ENCODE measurements at places on chromosomes 3 and 15.

GRCh38 chr15:78415284-78415683, 22.7 kb upstream of the IREB2 start:
- H3K4me3 ChIP-seq, result no peak overlapping the region
- no peaks in the 10 kb centered on the region for H3K4me1 ChIP-seq
- H3K36me3 ChIP-seq, result no peaks in the 10 kb centered on the region

GRCh38 chr15:92011611-92012367, 158.3 kb downstream of the SLCO3A1 start:
- H3K27me3 ChIP-seq, result no peaks in the 10 kb centered on the region
- no peaks in the 10 kb centered on the region for H3K36me3 ChIP-seq

DNA sequence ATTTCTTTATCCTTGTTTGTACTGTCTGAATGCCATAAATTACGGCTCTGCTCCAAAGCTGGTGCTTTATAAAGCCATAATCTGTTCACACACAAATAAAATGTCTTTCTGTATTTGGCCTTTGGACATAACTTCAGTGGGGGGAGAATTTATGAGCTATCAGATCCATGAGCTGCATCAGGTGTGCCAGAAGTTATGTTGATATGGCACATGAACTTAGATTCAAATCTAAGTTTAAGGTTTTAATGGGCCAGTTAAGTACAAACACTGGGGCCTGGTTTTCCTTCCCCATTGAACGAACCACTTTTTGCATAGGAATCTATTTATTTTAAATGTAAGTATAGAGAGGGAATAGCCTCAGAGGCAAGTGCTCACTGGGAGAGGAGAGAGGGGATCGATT, 239.9 kb downstream of the NFKBIZ start:
- H3K27me3 ChIP-seq, result no peaks in the 10 kb centered on the region
- peaks cover 4% of the 10 kb centered on the region for H3K4me1 ChIP-seq
- no peak for DNase-seq
- H3K36me3 ChIP-seq, result no peaks in the 10 kb centered on the region
- no peak overlapping the region for H3K4me3 ChIP-seq
- H3K27ac ChIP-seq, result no peak overlapping the region

DNA sequence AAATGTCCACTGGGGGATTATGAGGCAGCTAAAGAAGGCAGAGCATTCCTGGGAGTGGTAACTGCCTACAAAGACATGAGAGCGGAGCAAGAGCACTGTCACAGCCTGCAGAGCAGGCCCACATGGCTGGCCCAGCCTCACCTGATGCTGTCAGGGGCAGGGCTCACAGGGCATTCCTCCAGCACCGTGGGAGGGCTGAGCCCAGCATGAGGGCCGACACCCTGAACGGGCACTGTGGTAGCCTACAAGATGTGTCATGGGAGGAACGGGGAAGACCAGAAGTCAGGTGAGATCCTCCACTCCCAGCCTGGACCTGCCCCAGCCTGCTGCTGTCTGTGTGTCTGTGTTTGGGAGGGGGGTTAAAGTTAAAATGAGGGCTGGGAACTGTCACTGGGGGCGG, 30.1 kb downstream of the CCDC12 start:
- peaks cover 31% of the 10 kb centered on the region for H3K36me3 ChIP-seq
- peak overlapping the region; percentile 86 for H3K27ac ChIP-seq
- no peak for DNase-seq

GRCh38 chr3:124407260-124407659, 323.0 kb upstream of the UMPS start:
- H3K27ac ChIP-seq, result no peak overlapping the region
- H3K4me1 ChIP-seq, result no peaks in the 10 kb centered on the region
- H3K27me3 ChIP-seq, result no peaks in the 10 kb centered on the region
- DNase-seq, result no peak
- H3K4me3 ChIP-seq, result no peak overlapping the region

- no peak for DNase-seq
- no peak overlapping the region for H3K27ac ChIP-seq
- no peak overlapping the region for H3K4me3 ChIP-seq
- H3K36me3 ChIP-seq, result peaks cover 54% of the 10 kb centered on the region
- peaks cover 6% of the 10 kb centered on the region for H3K4me1 ChIP-seq
- no peaks in the 10 kb centered on the region for H3K27me3 ChIP-seq
Measured at GRCh38 chr3:53224026-53224425, 31.8 kb downstream of the TKT start.

DNA sequence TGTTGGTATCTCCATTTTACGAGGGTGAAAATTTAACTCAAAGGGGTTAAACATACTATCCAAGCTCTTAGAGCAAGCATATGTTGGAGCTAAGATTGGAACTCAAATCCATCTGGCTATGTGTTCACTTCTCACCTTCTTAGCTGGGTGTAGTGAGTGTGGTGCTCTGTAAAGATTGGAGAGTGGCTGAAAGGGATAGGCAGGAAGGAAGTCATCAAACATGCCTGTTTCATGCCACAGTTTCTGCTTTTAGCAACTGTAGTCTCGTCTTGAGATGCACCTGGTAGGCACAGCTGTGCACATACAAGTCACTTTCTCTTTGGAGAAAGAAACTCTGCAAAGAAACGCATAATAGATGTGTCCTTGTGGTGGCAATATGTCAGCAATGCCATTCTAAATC, 189.1 kb upstream of the MDFIC2 start:
- no peaks in the 10 kb centered on the region for H3K27me3 ChIP-seq
- no peak for DNase-seq
- H3K27ac ChIP-seq, result no peak overlapping the region
- no peak overlapping the region for H3K4me3 ChIP-seq

DNA sequence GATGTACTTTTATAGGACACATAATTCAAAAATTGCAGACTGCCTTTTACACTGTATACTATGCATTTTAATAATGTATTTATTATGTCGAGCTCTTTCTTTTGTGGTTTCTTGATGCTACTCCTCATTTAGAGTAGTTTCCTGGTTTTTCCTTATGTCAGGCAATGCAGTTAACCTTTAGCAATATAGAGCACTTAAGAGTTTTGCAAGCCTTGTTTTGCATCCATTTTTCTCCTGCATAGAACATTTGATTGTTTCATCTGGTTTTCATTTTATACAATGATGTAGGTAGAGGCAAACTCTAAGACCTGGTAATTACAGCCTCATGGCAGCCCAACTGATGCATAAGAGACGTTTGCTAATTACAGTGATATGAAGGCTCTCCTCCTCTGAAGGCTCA, 86.3 kb downstream of the PDZRN3 start:
- H3K4me3 ChIP-seq, result no peak overlapping the region
- no peaks in the 10 kb centered on the region for H3K4me1 ChIP-seq
- H3K36me3 ChIP-seq, result no peaks in the 10 kb centered on the region
- no peak for DNase-seq

GRCh38 chr3:58044691-58045483, 36.7 kb downstream of the FLNB start:
- H3K36me3 ChIP-seq, result no peaks in the 10 kb centered on the region
- H3K27me3 ChIP-seq, result no peaks in the 10 kb centered on the region
- H3K4me1 ChIP-seq, result peaks cover 11% of the 10 kb centered on the region
- no peak overlapping the region for H3K4me3 ChIP-seq

- H3K27ac ChIP-seq, result no peak overlapping the region
- no peak for DNase-seq
- no peak overlapping the region for H3K4me3 ChIP-seq
Measured at GRCh38 chr3:52498137-52499054, 3.3 kb downstream of the STAB1 start.

DNA sequence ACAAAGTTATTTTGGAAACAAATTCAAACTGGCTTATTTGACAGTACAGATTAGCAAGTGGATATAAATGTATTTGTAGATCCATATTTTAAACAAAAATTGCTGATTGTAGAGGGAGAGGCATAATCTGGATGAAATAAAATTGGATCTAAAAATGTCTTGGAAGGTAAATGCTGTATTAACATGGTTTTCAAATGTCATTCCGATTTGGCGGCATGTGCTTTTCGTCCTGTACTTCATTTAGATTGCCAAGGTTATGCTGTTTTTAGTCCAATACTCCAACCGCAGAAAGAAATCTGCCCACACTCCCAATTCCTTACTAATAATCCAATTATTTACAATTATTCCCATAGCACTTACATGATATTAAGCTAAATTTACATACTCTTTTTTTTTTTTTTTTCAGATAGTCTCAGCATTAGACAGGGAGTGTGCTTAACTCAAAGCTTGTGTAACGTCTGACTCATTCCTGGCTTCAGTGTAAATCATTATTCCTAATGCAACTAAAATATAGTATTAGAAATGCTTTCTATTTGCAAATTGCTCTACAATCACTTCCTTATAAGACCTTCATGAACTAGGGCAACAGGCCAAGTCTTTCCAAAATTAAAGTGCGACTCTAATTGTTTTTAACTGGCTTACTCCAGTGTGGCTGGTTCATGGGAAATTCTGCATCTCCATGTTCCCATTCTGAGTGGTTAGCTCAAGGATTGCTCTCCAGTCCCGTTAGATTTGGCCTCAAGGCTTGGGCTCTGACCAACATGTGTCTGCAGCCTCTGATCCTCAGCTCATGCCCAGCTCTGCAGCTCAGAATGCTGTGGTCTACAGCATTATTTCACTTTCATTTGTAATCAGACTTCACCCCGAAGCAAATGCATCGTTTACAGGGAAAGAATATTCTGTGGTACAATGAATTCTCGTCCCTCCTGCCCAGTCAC, 103.9 kb downstream of the FBN1 start:
- no peaks in the 10 kb centered on the region for H3K27me3 ChIP-seq
- no peak overlapping the region for H3K27ac ChIP-seq
- no peak for DNase-seq
- H3K4me1 ChIP-seq, result no peaks in the 10 kb centered on the region

DNA sequence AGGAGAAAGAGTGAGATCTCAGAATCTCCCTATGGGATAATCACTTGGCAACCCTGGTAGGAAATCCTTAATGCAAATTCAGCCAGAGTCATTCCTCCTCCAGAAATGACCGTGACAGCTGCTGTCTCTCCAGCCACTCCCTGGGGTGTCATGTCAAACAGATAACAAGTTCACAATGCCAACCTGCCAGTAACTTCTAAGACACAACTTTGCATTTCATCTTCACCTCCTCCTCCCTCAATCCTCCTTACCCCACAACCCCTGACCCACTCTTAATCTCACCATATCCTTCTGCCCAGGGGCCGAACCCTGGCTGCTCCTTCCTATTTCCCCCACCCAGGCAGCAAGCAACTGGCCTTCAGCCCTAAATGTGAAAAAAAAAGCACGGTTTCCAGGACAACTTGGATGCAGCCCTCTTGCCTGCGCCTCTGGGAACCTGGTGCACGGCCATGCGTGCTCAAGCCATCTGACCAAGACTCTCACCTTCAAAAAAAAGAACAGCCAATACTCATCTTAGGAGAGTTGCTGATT, 166.0 kb downstream of the NTRK3 start:
- DNase-seq, result no peak
- no peak overlapping the region for H3K27ac ChIP-seq
- no peaks in the 10 kb centered on the region for H3K36me3 ChIP-seq
- H3K4me1 ChIP-seq, result no peaks in the 10 kb centered on the region
- H3K4me3 ChIP-seq, result no peak overlapping the region

GRCh38 chr15:40016224-40016865, 22.6 kb downstream of the SRP14 start:
- H3K4me1 ChIP-seq, result no peaks in the 10 kb centered on the region
- no peak overlapping the region for H3K4me3 ChIP-seq

GRCh38 chr3:47971081-47971480, 45.1 kb downstream of the MAP4 start:
- no peak for DNase-seq
- H3K4me3 ChIP-seq, result no peak overlapping the region
- H3K36me3 ChIP-seq, result peaks cover 7% of the 10 kb centered on the region
- no peaks in the 10 kb centered on the region for H3K27me3 ChIP-seq

DNA sequence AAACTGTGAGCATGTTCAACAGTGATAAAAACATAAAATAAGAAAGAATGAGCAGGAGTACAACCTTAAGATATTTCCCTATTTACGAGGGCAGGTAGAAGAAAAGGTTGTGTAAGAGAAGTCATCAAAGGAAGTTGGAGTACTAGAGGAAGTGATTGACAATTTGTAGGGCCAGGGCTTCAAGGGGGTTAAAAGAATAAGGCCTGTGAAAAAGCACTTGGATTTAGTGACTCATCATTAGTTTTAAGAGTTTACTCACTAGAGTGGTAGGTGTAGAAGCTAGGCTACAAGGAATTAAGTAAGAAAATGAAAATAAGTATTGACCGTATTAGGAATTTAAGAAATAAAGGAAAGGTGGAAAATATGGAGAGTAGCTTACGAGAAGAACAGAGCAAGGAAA, 23.6 kb downstream of the KCNMB3 start:
- H3K4me3 ChIP-seq, result no peak overlapping the region
- DNase-seq, result no peak
- H3K27ac ChIP-seq, result no peak overlapping the region
- H3K36me3 ChIP-seq, result peaks cover 70% of the 10 kb centered on the region
- no peaks in the 10 kb centered on the region for H3K27me3 ChIP-seq

- H3K27ac ChIP-seq, result no peak overlapping the region
- no peaks in the 10 kb centered on the region for H3K4me1 ChIP-seq
- H3K4me3 ChIP-seq, result no peak overlapping the region
- no peak for DNase-seq
Measured at GRCh38 chr15:29323557-29323956, 53.9 kb upstream of the NSMCE3 start.

DNA sequence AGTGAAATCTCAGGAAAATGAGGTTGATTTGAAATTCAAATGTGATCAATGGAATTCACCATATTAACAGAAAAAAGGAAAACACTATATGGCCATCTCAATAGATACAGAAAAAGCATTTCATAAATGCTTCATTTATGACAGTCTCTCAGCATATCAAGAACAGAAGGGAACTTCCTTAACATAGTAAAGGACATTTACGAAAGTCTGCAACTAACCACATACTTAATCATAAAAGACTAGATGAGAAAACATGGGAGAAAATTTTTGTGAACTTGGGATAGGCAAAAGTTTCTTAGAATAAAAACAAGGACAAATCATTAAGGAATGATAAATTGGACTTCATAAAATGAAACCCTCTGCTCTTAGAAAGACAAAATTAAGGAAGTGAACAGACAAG, 24.7 kb upstream of the TIPARP start:
- H3K4me3 ChIP-seq, result no peak overlapping the region
- no peaks in the 10 kb centered on the region for H3K36me3 ChIP-seq
- H3K27ac ChIP-seq, result no peak overlapping the region
- no peak for DNase-seq
- no peaks in the 10 kb centered on the region for H3K4me1 ChIP-seq

DNA sequence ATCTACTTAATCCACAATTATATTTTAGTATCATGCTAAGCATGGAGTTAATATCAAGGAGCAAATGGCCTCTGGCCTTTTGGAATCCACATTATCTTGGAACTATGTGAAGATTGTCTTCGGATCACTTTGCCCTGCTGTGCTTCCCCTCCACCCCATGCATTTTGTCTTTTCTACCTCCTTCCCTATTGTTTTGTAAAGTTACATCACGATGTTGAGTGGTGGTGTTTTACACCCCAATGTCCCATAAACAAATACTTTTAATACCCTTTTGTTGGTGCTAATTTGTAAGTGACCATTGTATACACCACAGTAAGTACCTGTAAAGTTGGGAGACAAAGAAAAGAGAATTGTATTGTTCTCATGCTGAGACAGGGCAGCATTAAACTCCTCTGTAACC, 258.4 kb upstream of the ZNF717 start:
- H3K27me3 ChIP-seq, result no peaks in the 10 kb centered on the region
- no peak for DNase-seq
- no peak overlapping the region for H3K4me3 ChIP-seq
- no peak overlapping the region for H3K27ac ChIP-seq
- no peaks in the 10 kb centered on the region for H3K4me1 ChIP-seq

Measured in CD4-positive, alpha-beta T cell (primary cell).